Right hindlimb (tissue), 1 donor: ENCODE measurements at places on chromosomes 11 and 22.

DNA sequence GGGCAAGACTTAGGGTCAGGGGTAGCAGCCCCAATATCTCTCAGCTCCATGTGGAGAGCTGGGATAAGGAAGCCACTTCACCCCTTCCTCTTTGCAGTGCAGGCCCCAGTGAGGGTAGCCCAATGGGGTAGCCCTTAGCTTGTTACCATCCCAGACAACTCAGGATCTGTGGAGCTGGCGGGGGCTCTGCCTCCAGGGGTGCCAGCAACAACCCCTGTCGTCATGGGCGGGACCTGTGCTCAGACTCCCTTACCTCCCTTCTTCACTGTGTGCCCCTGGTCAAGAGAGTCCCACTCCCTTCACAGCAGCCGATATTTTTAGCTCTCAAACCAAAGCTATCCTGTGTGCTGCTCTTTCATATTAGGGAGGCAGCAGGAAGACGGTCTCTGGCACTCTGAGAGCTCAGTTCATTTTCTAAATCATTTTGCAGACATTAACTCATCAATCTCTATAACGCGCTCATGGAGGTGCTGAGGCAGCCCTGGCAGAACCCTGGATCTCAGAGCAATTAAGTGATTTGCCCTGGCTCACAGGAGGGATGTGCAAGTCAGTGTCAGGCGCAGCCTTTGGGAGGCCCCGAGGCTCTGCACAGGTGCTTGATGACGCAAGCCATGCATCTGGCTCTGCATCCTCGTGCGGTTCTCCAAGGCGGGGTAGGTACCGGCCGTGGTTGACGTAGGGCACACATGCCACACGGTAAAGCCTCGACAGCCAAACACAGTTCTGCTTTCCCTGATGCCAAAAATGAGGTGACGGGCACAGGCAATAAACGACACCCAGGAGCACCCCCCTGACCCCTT is 357.6 kb downstream of the SHANK2 start:
- DNase-seq = no peak

GRCh38 chr22:48423481-48423911 is 1404.2 kb downstream of the BRD1 start:
- DNase-seq = no peak

DNA sequence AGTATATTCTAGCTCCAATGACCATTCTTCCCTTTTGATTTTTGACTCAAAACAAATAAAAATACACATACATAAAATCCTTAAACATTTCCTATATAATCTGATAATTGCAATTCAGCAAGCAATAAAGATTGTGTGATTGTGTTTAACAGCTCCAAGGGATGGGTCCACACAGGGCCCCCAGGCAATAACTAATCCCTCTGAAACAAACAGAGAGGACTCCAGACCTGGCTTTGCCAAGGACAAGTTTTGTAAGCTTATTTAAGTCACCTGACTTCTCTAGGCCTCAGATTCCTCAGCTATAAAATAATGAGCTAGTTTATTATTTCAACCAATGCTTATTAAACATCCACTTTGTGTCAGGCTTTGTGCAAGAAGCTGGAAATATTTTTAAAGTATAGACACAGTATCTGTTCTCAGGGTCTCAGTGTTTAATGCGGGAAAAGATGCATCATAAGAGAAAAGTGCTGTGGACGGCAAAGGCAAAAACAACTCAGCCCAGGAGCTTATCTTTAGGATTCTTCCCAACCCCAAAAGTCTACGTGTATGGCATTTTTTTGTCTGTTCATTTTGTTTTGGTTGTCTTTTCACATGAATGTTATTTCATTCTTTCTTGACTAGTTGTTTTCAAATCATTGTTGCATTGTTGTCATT is 20.1 kb downstream of the FZD4 start:
- no peak for DNase-seq

DNA sequence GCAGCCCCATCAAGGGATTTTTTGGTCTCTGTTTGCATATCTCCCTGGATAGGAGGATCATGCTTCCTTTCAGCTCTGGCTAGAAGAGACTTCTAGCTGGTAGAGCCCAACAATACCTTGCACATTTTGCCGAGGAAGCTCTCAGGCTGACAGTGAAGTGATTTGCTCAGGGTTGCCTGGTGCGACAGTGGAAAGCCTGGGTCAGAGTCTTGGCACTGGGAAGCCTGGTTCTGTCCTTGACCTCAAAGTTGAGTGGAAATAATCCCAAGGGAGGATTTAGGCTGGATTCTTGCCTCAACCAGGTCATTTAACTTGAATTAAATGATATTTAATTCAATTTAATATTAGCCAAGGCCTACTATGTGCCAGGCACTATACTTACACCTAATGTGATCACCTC is 24.4 kb upstream of the ALG8 start:
- no peak for DNase-seq

DNA sequence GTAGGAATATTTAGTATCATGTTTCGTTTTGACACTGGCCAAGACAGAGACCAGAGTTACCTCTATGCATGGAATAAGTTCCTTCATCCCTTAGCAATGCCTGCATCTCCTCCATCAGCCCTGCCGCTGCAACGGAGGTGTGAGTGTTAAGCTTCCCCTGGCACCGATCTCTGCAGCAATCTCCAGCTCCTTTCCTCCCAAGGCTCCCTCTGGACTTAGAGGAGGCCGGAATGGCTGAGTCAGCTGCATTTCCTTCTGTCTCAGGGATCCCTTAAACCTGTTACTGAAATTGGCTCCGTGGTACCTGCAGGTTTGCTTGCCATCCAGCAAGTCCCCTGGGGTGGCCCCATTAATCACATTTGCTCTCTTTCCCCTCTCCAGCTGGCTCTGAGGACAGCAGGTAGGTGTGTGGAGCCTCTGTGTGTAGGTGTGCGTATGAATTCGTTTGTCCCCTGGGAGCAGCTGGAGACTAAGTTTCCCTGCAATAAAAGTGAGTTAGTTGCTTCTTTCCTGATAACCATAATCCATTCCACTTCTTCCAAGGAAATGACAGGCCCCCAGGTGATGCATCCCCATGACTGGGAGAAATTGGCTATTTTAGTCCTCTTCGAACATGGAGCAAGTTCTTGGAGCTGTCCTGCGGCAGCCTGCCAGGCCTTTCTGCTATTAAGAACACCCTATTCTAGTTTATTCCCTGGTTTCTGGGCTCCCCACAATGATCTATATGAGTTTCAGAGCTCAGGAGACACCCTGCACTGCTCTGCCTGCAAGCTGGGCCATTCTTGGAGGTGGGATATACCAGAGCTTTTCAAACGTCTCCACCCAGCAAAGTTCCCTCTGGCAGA is 457.2 kb upstream of the CADM1 start:
- peak; percentile 42 for DNase-seq

- DNase-seq = no peak
These were observed 30.6 kb upstream of the RAB1B start for GRCh38 chr11:66237867-66238266.

DNA sequence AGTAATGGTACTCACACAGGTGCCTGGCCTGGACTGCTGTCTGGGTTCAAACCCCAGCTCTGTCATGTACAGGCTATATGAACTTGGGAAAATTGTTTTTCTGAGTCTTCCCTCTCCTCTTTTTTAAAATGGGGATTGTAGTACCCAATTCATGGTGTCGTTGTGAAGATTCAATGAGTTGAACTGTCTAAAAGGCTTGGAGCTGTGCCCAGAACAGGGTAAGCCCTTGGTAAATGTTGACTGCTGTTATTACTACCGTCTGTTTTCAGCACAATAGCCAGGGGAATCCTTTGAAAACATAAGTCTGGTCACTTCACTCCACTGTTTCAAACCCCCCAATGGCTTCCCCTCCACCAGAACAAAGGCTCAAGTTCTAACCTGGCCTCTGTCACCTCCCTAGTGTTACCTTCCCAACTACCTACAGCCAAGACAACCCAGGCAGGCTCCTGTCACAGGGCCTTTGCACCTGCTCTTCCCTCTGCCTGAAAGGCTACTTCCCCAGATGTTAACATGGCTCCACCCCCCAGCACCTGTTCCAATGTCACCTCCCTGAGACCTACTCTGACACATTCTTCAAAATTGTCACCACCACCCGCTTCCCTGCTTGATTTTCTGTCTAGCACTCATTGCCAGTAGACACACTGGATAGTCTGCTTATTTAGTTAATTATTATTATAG is 152.8 kb downstream of the CHST1 start:
- DNase-seq = no peak

DNA sequence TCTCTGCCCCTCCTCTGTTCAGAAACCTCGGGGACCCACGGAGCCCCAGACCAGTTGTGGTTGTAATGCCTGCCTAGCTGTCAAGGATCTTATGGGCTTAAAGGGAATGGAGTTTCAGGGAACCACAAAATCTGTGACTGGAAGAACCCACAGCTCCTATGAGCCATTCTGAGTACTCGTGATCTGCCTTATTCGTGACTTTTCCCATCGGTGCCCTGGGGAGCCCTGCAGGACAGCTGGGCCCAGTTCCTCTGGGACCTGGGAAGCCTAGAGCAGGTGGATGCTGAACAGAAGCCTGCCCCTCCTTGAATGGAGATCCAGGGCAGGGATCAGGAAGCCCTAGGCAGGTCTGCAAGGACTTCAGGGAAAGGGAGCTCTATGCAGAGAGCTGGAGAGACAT is 42.1 kb upstream of the TTC12 start:
- DNase-seq = no peak

DNA sequence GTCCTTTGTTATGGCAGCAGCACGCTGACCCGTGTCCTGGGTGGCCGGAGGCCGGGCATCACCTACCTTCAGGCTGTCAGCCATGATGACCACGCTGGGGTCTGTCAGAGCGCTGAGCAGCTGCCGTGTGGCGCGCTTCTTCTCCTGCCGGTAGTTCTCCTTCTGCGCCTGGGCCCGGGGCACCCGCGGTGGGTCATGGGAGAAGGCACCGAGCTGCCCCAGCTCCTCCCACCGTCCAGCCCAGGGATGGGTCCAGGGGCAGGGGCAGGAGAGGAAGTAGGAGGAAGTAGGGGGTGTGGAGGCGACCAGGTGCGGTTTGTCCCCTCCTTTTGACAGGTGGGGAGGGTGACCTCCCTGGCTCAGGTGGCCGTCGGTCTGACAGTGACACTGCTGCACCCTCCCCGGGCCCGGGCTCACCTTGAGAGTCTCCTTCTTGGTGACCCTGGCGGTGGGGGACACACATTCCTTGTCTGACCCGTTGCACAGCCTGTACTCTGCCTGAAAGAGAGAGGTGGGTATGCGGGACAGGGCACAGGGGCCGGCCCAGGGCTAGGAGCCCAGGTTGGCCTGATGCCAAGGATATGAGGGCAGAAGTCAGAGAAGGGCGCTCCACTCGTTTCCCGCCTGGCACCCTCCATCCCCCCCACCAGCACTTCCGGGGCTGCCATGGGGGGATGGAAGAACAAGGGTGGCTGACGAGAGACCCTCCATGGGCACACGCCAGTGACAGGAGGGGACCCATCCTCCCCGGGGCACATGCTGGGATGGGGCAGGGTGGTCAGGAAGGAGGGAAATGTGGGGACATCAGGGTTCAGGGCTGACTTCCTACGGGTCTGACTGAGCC is 43.0 kb downstream of the OSBPL5 start:
- DNase-seq = peak; percentile 17

GRCh38 chr11:101944923-101945322 is 28.6 kb upstream of the ANGPTL5 start:
- no peak for DNase-seq

DNA sequence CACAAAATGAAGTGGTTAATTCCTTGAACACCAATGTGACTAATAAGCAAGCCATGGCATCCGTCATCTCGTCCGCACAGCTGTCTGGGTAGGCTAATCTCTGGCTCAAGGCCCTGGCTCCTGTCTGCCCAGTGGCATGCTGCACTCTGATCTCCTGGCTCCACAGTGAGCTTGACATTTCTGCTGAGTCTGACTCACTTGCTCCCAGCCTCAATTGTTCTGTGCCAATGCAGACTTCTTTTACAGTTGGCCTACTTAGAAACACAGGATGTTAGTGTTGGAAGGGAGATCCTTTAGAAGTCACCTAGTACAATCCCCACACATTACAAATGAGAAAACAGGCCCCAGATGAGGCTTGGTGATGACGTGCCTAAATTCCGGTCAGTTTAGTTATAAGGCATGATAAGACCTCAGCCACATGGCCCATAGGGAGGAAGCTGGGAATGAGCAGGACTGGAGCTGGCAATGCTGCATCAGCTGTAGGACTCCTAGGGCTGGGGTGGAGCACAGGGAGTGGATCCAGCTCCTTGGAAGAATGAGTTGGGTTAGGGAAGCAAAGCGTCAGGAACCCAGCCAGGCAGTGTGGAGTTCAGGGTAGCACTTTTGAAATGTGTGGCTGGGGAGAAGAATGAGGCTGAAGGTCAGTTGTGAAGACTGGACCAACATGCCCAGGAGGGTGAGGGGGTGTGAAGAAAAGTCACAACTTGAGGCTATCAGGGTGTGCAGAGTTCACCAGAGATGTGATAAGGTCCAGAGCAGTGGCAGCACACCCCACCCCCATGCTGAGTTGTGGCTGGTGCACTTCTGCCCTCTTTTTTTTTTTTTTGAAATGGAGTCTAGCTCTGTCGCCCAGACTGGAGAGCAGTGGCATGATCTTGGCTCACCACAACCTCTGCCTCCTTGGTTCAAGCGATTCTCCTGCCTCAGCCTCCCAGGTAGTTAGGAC is 70.2 kb upstream of the EED start:
- peak; percentile 83 for DNase-seq

GRCh38 chr22:41816241-41816640 is 15.8 kb downstream of the CCDC134 start:
- peak; percentile 64 for DNase-seq

GRCh38 chr11:46616551-46617133 is 385 bp downstream of the HARBI1 start:
- DNase-seq = no peak

- DNase-seq = peak; percentile 21
These were observed 131.2 kb upstream of the B3GAT1 start for GRCh38 chr11:134543241-134543640.
